Kidney (tissue), 22 donors: ENCODE measurements at places on chromosomes 11 and 22.

DNA sequence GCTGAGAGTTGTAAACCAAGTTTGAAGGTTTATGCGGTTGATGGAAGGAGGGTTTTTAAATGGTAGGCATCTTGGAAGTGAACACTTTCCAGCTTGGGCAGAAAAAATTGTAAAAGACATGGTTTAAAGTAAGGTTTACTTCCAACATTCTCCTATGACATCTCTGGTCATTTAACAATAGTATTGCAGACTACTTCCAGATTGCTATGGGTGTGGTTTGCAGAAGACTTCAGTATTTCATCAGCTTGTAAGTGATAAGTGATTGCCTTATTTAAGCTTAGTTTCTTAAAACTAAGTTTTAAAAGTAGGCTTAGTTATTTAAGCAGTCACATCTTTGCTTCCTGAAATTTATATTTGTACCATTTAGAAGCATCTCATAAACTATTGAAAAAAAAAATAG, 7.2 kb upstream of the STT3A start:
- no peak for DNase-seq

DNA sequence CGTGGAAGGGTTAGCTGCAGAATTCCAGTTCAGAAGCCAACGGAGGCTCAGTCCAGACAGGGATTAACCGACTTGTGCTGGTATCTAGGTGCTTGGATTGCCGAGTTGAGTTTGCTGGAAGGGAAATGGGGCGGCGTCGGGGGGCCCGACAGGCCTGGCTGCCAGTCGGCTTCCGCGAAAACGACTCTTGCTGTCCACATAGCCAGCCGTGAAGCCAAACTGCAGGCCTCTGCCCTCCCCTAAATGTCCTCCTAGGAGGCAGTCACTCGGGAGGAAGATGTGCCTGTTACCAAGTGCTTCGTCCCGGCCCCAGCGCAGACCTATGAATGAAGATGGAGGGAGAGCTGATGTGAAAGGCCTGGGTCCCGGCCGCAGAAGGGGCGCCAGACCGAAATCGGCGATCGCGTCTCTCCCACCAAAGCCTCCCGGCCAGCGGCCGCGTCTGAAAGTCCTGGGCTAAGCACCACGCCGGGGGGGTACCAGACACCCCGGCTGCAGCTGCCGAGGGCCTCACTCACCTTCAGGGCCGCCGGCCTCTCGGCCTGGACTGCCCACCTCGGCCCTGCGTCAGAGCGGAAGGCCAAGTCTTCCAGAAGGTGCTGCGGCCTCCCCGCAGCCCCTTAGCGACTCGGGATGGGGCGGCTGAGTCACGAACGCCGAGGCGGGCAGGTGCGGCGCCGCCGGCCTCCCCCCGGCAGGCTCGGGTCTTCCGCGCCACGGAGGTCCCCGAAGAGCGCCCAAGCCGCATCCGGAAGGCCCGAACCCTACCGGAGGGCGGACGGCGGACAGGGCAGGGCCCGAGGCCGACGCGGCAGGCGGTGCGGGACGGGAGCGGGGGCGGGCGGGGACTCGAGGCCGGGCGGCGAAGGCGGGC, 7.5 kb downstream of the DPAGT1 start:
- DNase-seq: no peak

- no peak for DNase-seq
These were observed 12.2 kb downstream of the SMTN start for GRCh38 chr22:31093086-31093850.

- DNase-seq: no peak
These were observed 59.3 kb downstream of the TSPAN18 start for GRCh38 chr11:44785856-44786607.

- no peak for DNase-seq
These were observed 26.3 kb downstream of the CTR9 start for GRCh38 chr11:10777393-10777793.

- peak; percentile 23 for DNase-seq
These were observed 56.1 kb downstream of the PRMT3 start for GRCh38 chr11:20443596-20443995.

DNA sequence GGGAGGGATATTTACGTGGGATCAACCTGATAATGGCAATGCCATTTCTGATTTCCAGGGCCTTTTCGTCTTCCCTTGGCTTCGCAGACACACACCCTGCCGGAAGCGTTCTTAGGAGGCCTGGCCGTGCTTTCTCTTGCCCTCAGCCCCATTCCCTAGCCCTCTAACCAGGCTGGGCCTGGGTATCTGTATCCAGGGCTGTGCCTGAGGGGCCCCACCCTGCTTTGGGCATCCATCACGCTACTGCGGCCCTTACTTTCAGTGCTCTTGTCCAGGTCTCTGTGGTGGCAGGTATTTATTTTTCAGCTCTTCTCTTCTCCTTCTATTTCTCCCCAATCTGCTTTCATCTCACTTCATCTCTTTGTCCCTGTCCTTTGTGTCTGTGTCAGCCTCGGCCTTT, 105.0 kb downstream of the ZBTB16 start:
- DNase-seq: no peak
